Activated naive CD4-positive, alpha-beta T cell treated with anti-CD3 and anti-CD28 coated beads, Interleukin-2, amount 10 ng/mL, durations not matched to agents 7 days and 5 days (primary cell): ENCODE measurements at places on chromosomes 2 and 18.

GRCh38 chr18:57869221-57869620 is 66.1 kb upstream of the ATP8B1 start:
- no peak for DNase-seq

- DNase-seq: no peak
Measured at GRCh38 chr2:195252018-195252417, 405.0 kb upstream of the SLC39A10 start.

DNA sequence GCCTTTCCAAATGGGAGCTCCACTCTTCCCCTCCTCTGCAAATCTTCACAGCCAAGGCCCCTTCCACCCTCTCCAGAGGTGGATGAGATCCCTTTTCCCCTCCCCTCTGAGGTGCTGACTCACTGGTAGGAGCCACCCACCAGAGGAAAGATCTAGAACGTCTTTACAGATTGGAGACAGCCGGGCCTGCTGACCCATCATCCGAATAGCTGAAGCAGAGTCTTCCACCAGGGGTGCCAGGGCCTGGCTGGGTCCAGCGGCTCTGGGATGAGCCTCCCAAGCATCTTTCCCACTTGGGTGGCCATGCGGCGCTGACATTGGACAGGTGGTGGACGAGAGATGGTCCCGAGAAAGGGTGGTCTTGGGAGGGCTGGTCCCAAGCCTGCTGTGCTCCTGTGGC is 9.0 kb downstream of the ERFE start:
- DNase-seq: no peak

- no peak for DNase-seq
Measured at GRCh38 chr2:101234169-101234938, 18.3 kb upstream of the CNOT11 start.

DNA sequence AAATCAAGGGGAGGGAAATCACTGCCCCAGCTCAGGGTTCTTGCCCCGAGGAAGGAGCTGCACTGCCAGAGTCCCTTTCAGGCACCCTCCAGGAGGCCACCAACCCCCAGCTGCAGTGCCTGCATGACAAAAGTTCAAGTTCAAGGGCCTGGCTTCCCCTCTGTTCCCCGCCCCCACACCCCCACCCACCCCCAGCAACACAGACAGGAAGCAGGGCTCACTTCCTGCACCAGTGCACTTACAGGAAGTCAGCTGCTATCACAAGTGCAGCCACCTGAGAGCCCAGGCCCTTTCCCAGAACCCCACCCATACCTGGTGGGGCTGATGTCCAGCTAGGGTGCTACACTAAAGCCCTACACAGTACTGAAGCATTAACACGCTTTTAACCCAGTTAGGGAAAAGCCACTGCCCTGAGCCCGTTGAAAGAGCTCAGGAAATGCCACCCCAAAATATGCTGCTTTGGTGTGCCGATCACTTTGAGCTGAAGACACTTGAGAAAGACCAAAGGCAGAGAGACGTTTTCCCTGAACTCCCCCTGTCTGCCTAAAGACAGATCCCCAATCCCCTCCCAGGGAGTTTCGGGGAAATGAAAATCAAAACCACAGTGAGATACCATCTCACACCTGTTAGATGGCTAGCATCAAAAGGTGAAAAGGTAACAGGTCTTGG is 109.9 kb upstream of the CAB39 start:
- DNase-seq: peak; percentile 73

GRCh38 chr2:215260097-215260677 is 51.7 kb upstream of the ATIC start:
- no peak for DNase-seq

DNA sequence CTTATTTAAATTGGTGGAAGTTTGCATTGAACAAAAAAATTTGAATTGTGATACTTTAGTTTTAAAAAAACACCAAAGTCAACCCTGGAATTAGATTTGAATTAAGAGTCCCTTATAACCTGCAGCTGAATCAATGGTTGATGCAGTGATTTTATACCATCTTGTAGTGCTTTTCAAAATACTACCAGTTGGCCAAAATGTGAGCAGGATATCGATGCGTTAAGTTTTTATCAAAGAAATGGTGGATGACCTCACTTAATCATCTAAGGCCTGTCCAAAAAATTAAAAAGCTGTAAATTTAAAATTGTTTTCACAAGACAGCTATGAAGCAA is 48.2 kb downstream of the OSBPL6 start:
- no peak for DNase-seq

DNA sequence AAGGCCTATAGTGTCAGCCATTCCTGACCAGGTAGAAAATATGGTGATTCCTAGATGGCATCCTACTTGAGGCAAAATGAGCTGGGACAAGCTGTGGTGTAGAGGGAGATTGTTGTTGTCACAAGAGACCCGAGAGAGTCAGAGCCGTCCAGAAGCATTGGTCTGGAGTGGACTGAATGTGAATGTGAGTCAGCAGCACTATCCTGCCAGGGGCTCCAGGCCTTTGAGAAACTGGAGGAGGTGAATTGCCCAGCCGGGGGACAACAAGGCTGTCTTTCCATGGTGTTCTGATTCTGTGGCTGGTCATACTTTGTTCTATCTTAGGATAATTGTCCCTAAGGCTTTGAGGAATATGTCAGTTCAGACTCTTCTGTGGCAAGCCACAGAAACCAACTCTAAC is 29.4 kb upstream of the EIF2AK3 start:
- no peak for DNase-seq

DNA sequence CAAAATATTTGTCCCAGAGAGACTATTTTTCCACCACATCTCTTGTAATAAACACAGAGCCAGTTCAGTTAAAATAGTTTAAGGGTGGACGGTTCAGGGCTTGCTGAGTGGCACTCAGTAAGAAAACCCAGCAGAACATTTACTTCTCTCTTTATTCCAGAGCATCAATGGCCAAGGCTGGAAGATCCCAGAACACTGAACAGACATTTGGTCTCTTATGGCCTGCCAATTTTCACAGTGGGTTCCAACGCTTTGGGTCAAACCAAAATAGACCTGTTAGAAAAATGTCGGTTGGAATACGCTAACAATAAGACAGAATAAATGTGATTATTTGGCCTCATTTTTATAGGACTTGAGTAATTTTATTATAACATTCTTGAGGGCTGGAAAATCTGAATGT is 580.3 kb upstream of the TMEFF2 start:
- DNase-seq: no peak
